ENCODE measurements at places on chromosomes 12 and 14. TPM values are rescaled to one million over a fixed set of nuclear protein-coding genes. Genes with fewer than 3 reads are reported as not detected.

Gene TMPRSS12
- 0.68 TPM for total RNA-seq

Gene AKAP3
- total RNA-seq, result 1.8 TPM

Gene PTPN6
- 43.2 TPM for total RNA-seq

Gene NRL
- 4.7 TPM for total RNA-seq

Gene TROAP
- total RNA-seq, result 5.2 TPM

Gene P2RX2
- total RNA-seq, result 8.2 TPM

Gene CLMN
- total RNA-seq, result 39.3 TPM

Gene LETMD1
- 63.6 TPM for total RNA-seq

Gene CMA1
- total RNA-seq, result not detected

Gene KLRG1
- total RNA-seq, result 4.5 TPM

Gene TMEM106C
- total RNA-seq, result 54.6 TPM

Gene SIX1
- 23.5 TPM for total RNA-seq

Gene TSHR
- total RNA-seq, result 0.23 TPM
